Psoas muscle (tissue), 8 donors: ENCODE measurements at places on chromosomes 16 and 17. TPM values are rescaled to one million over a fixed set of nuclear protein-coding genes. Genes with fewer than 3 reads are reported as not detected.

DNA sequence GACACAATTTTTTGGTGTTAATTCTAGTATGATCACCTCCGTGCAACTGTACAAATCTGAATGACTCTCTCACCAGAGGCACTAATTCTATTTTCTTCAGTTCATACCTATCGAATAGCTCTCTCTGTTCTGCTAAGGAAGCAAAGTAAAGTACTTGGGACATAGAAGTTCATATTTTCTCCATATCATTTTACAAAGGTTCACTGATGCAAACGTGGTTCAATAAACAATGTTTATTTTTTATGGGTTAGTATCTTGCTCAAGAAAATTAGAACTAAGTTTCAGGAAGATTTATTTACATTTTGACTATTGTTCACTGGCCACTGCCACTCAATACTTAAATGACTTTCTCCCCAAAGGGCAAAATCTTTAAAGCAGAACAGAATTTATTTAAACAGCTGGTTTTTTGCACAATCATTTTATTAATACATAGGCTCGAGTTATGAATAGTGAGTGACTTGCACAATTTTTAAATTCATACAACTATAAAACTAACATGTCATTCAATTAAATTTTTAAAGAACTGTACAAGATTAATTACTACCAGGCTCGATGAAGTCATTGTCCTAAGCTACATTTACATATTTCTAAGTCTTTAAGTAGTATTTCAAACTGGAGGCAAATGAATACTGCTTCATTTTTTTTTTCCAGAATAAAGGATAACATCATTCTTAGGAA lies 255.8 kb downstream of the C16orf95 start:
- H3K4me3 ChIP-seq = no peak overlapping the region

GRCh38 chr17:31581491-31581890 lies 190.0 kb downstream of the RAB11FIP4 start:
- H3K27me3 ChIP-seq = no peaks in the 10 kb centered on the region
- H3K36me3 ChIP-seq = no peaks in the 10 kb centered on the region
- peak; percentile 49 for DNase-seq
- H3K27ac ChIP-seq = peak overlapping the region; percentile 67
- H3K4me1 ChIP-seq = peaks cover 24% of the 10 kb centered on the region

- H3K36me3 ChIP-seq = no peaks in the 10 kb centered on the region
- H3K27me3 ChIP-seq = no peaks in the 10 kb centered on the region
- DNase-seq = peak; percentile 30
- H3K4me1 ChIP-seq = no peaks in the 10 kb centered on the region
Measured at GRCh38 chr17:10186771-10187410, 11.5 kb downstream of the GAS7 start.

DNA sequence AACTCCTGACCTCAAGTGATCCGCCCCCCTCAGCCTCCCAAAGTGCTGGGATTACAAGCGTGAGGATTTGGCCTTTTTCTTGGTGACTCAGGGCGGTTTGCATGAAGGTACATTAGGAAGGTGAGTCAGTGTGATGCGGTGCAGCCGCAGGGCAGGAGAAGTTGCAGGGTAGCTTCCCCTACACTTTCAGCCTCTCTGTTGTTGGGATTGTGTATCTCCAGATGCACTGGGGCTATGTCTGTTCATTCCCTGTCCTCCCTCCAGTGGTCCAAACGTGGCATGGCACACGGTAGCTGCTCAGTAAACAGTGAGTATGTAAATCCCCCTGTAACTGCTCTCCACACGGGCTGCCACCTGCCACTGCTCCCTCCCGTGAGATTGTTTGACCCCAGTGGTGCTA lies 109.1 kb upstream of the CDC42EP4 start:
- H3K27ac ChIP-seq = no peak overlapping the region
- DNase-seq = no peak
- H3K27me3 ChIP-seq = no peaks in the 10 kb centered on the region

- H3K4me1 ChIP-seq = peaks cover 17% of the 10 kb centered on the region
- H3K4me3 ChIP-seq = no peak overlapping the region
- no peaks in the 10 kb centered on the region for H3K36me3 ChIP-seq
- peak; percentile 89 for DNase-seq
- H3K27me3 ChIP-seq = peaks cover 20% of the 10 kb centered on the region
Measured at GRCh38 chr16:84922351-84923120, 88.8 kb downstream of the ZDHHC7 start.

DNA sequence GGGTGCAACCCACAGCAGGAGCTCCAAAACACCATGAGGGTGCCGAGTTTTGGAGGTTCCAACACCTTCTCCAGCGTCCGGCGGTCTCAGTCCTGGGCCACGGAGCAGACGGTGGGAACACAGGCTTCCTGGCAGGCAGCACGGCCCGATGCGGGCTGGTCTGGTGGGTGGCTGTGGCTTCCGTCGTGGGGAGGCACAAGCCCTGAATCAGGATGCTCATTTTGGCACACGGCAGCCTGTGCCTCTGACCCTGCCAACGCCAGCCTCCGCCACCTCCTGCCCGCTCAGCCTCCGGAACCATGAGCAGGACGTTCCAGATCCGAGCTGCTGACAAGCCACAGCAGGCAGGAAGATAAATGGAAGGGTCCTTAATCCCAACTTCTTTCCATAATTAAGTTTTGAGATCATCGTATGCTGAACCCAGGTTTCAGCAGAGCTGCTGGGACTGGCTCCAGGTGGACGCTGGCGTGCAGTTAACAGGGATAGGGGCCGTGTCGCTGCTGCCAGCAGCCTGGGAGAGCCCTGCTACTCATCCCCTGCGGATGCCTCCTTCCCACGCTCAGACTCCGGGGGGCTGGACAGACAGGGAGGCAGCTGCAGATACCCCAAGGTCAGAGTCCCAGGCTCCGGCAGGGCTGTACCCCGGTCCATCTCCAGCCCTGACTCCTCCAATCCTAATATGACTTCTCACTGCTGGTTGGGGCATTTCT lies 136.6 kb downstream of the ENGASE start:
- no peak overlapping the region for H3K4me3 ChIP-seq
- DNase-seq = no peak
- H3K27me3 ChIP-seq = peaks cover 81% of the 10 kb centered on the region

DNA sequence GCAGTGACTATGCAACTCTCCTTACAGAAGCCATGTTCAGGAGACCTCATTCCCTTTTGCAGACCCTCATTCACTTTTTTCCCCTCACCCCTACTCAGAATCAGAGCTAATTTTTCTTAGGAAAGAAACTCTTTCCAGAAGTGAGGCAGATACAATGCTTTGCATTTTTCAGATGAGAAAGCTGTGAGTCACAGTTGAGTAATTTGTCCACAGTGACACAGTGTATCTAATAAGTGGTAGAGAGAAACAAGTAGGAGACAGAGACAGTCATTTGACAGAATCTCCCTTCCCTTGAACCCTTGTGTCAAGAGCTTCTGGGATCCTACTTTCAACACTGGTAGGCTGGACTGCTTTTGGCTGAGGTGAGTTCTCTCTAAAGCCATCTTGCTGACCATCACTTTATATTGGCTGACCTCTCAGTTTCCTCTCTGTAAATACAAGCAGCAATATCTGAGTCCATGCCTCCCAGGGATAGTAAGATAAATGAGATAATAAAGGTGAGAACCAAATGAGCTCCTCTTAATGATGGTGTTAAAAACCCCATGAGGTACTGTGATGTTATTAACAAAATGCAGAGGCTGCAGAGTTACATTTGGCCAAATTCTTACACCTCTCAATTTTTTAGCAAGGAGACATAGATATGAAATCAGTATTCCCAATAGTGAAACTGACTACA lies 130.8 kb downstream of the CA10 start:
- H3K36me3 ChIP-seq = no peaks in the 10 kb centered on the region
- DNase-seq = no peak

- no peaks in the 10 kb centered on the region for H3K27me3 ChIP-seq
- H3K27ac ChIP-seq = no peak overlapping the region
- DNase-seq = no peak
- H3K4me1 ChIP-seq = no peaks in the 10 kb centered on the region
Measured at GRCh38 chr17:61331178-61331577, 68.5 kb upstream of the TBX2 start.

GRCh38 chr16:50694206-50694605 lies 800 bp downstream of the NOD2 start:
- H3K27ac ChIP-seq = no peak overlapping the region
- no peak for DNase-seq
- H3K4me3 ChIP-seq = peak overlapping the region; percentile 65
- H3K36me3 ChIP-seq = no peaks in the 10 kb centered on the region
- no peaks in the 10 kb centered on the region for H3K27me3 ChIP-seq

- H3K36me3 ChIP-seq = no peaks in the 10 kb centered on the region
- H3K27ac ChIP-seq = peak overlapping the region; percentile 74
- peaks cover 57% of the 10 kb centered on the region for H3K4me1 ChIP-seq
- H3K27me3 ChIP-seq = no peaks in the 10 kb centered on the region
- peak overlapping the region; percentile 41 for H3K4me3 ChIP-seq
- no peak for DNase-seq
Measured at GRCh38 chr16:49810831-49811230, 45.1 kb downstream of the ZNF423 start.

GRCh38 chr16:52379551-52379950 lies 167.4 kb downstream of the TOX3 start:
- H3K27ac ChIP-seq = no peak overlapping the region
- H3K4me3 ChIP-seq = no peak overlapping the region
- DNase-seq = no peak
- no peaks in the 10 kb centered on the region for H3K4me1 ChIP-seq

GRCh38 chr17:47714773-47715396 lies 18.2 kb upstream of the TBX21 start:
- no peak overlapping the region for H3K4me3 ChIP-seq
- no peak overlapping the region for H3K27ac ChIP-seq
- H3K36me3 ChIP-seq = peaks cover 19% of the 10 kb centered on the region
- peaks cover 16% of the 10 kb centered on the region for H3K27me3 ChIP-seq
- DNase-seq = no peak

DNA sequence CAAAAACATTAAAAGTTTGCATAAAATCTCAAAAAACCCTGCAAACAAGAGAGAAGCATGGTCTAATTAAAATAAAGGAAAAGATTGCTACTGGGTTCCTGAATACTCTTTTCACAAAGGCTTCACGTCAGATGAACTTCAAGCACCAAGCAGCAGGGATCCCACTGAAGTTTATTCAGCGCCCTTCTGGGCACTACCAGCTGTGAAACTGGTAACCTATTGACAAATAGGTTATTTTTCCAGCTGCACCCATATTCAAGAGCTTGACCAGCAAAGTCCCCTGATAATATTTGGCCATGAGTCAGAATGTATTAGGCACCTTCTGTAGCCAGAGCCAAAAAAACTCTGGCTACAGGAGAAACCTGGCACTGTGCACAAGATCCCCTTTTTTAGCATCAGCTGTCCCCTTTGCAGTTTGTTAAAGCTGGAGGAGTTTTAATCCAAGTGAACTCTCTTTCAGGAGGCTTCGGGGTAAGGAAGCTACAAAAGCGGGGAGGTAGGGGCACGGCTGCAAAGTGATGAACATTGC lies 60.3 kb downstream of the GRIN2A start:
- no peak overlapping the region for H3K4me3 ChIP-seq
- no peak for DNase-seq
- H3K4me1 ChIP-seq = no peaks in the 10 kb centered on the region
- peaks cover 6% of the 10 kb centered on the region for H3K27me3 ChIP-seq
- no peaks in the 10 kb centered on the region for H3K36me3 ChIP-seq

GRCh38 chr17:19239544-19239943 lies 2.4 kb downstream of the EPN2 start:
- DNase-seq = no peak
- no peaks in the 10 kb centered on the region for H3K36me3 ChIP-seq
- H3K4me1 ChIP-seq = peaks cover 19% of the 10 kb centered on the region
- H3K4me3 ChIP-seq = peak overlapping the region; percentile 99
- no peaks in the 10 kb centered on the region for H3K27me3 ChIP-seq

GRCh38 chr16:56363181-56363716 lies 62.1 kb downstream of the AMFR start:
- peaks cover 70% of the 10 kb centered on the region for H3K36me3 ChIP-seq
- peaks cover 14% of the 10 kb centered on the region for H3K4me1 ChIP-seq
- no peak overlapping the region for H3K27ac ChIP-seq
- no peak overlapping the region for H3K4me3 ChIP-seq
- H3K27me3 ChIP-seq = no peaks in the 10 kb centered on the region

GRCh38 chr17:2691069-2691871 lies 20.3 kb downstream of the CLUH start:
- H3K36me3 ChIP-seq = peaks cover 62% of the 10 kb centered on the region
- H3K27me3 ChIP-seq = no peaks in the 10 kb centered on the region
- no peak for DNase-seq
- H3K4me3 ChIP-seq = no peak overlapping the region
- peaks cover 31% of the 10 kb centered on the region for H3K4me1 ChIP-seq

GRCh38 chr16:15035163-15035729 lies 20.6 kb downstream of the NTAN1 start:
- H3K27me3 ChIP-seq = no peaks in the 10 kb centered on the region
- H3K36me3 ChIP-seq = peaks cover 98% of the 10 kb centered on the region
- H3K27ac ChIP-seq = no peak overlapping the region
- DNase-seq = no peak
- H3K4me1 ChIP-seq = no peaks in the 10 kb centered on the region

DNA sequence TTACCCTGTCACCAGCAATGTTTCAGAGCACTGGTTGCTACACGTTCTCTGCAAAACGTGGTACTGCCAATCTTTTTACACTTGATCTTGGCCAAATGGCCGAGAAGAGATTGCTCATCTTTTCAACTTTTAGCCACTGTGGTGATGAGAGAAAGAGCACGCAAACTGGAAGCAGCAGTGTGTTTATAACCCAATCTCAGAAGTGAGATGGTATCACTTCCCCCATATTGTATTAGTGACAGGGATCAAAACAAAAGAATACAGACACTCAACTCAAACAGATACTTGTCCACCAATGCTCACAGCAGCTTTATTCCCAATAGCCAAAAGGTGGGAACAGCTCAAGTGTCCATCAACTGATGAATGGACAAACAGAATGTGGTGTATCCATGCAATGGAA lies 72.1 kb upstream of the FA2H start:
- no peaks in the 10 kb centered on the region for H3K27me3 ChIP-seq
- no peak overlapping the region for H3K27ac ChIP-seq
- DNase-seq = no peak

RNF157 gene
- 69.3 TPM for total RNA-seq

MCRIP1 gene
- 26.6 TPM for total RNA-seq

MYO15A gene
- total RNA-seq = 0.15 TPM

ZG16 gene
- total RNA-seq = not detected

NME2 gene
- 454 TPM for total RNA-seq

LGALS9B gene
- not detected for total RNA-seq

VMP1 gene
- 60.5 TPM for total RNA-seq

C16orf86 gene
- total RNA-seq = 7.3 TPM
